ENCODE measurements at places on chromosomes 6 and 20. TPM values are rescaled to one million over a fixed set of nuclear protein-coding genes. Genes with fewer than 3 reads are reported as not detected.
A peak's percentile ranks its signal among the peaks of the same experiment; 100 is the strongest.

DNA sequence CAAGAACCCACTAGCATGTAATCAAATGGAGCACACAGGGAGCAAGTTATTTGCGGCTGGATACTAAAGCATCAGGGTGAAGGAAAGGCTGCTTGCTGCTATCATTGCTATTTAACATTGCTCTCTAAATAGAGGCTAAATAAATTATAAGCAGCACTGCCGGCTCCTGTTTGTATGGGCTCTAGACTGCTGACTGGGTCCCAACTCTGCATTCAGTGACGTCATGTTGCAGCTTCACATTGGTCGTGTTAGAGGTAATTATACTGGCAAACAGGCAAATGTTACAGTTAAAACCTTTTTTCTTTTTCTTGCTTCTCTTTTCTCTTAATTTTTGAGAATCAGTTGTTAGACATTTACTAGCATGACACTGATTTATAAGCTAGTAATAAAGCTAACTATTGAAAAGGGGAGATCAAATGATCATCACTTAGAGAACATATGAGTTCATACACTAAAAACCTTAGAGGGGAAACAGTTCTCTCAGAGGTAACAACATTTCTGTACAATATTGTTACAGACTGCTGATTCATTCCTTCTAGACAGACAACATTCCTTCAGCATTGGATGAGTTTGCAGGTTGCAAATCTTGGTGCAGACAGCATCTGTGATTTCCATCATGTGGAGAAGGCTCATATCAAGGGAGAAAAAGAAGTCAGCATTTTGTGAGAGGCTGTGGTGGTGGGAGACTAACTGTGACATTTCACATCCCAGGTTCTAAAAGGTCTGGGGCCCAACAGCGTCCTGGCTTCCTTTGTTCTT is 15.9 kb downstream of the RFPL4B start:
- no peak for DNase-seq

DNA sequence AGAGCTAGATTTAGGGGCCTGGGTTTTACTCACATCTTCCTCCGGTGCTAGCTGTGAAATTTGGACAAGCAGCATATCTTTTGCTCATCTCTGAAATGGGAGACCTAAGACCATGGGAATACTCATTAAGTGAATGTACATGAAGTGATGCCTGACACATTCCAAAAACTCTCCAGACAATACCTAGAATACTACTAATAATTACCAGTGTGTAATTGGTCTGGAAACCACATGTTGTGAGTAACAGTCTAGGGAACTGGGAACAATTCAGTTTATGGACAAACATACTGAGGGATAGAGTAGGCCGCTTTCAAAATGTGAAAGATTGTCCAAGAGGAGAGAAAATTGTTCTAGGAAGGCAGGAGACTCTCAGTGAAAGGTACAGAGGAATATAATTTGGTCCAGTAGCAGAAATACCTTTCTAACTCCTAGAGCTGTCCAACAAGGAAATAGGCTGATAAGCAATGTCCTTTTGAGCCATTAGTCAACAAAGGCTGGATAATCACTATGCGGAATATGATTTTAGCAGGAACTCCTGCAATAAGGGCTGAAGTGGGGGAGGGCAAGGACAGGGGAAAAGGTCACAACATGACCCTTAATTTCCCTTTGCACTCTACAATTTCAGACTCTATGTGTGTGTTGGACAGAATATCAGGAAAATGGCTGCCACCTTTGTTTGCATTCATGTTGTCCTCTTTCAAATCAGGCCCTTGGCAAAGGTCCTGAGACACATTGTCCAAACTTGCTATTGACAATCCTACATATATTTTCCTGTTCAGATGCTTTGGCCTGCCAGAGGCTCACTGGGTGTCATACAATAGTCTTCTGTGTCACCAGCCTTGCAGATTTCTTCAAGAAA is 315.4 kb downstream of the PLCB1 start:
- DNase-seq, result no peak

GRCh38 chr20:31751126-31751525 is 12.0 kb downstream of the TPX2 start:
- DNase-seq, result no peak

GRCh38 chr6:143507358-143508145 is 4.0 kb downstream of the FUCA2 start:
- no peak for DNase-seq

GRCh38 chr6:46511320-46511719 is 20.1 kb upstream of the RCAN2 start:
- DNase-seq, result no peak

GRCh38 chr20:45965169-45966002 is 6.6 kb downstream of the ZNF335 start:
- DNase-seq, result peak; percentile 67

DNA sequence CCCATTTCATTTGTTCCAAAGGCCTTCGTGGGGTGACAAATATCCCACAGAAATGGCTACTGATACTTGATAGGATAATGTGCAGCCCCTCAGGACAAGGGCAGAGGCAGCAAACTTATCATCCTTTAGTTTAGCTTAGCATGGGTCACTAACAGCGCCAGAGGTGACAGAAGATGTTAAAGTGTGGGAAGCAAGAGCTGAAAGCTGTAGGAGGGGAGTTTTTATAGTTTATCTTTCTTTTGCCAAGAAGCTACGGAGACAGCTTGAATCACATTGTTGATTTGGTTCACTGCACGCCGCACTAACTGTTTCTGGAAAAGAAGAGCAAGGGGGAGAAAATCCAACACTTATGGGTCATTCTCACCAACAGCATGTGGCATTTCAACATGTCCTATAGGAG is 773.9 kb upstream of the MMS22L start:
- no peak for DNase-seq

DNA sequence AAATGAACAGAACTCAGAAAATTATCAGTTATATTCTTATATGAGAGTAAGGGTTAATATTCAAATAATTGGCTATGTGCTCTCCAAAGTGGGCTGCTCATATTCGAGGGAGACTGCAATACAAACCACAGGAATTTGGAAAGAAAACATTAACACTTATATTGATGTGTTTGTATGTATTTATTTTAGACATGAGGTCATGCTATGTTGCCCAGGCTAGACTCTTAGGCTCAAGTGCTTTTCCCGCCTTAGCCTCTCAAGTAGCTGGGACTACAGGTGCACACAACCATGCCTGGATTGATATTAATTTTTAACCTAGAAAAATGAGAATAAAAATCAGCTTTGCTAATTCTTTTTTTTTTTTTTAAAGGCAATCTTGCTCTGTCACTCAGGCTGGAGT is 35.0 kb downstream of the BTBD9 start:
- DNase-seq, result no peak

- no peak for DNase-seq
Measured at GRCh38 chr20:6519556-6519955, 247.9 kb upstream of the BMP2 start.

Gene LAMA2
- 1.2 TPM for polyA plus RNA-seq

Gene RIMS4
- 0.08 TPM for polyA plus RNA-seq
